ENCODE measurements at places on chromosomes 1 and 21.

GRCh38 chr1:151822404-151822803, 9.2 kb downstream of the RORC start:
- DNase-seq = no peak

DNA sequence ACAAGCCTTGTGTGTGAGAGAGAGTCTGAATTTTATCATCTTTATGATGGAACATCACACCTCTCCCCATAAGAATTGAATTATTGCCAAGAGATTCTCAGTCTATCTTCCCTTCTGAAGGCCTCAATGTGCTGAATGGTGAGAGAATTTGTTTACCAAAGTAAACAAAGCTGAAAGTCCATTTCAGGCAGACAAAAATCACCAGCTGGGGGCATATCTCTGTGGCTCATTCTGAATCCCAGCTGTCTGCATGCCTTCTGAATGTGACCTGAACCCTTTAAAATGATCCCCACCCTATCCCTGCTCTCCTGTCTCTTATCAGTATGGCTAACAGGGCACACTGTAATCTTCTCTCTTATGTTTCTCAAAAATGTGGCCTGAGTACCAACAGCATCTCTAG, 99.1 kb upstream of the CAMK1G start:
- no peak for DNase-seq

- DNase-seq = no peak
These were observed 66.4 kb downstream of the IGSF21 start for GRCh38 chr1:18174037-18174436.

DNA sequence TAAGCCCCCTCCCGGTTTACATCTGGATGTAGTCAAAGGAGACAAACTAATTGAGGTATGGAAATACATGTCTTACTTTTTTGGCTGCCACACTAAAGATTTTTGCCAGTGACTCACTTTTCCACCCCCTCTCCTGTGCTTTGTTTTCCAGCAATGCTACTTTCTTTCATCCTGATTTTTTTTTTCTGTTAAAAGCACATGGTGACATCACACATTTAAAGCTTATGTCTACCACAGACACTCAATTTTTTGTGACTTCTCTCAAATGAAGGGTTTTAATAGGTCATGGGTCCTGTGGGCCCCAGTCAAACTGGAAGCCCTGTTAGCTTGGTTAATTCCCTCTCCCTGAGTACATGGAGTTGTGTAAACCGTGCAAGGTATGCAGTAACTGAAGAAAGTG, 2.2 kb downstream of the PPP1R8 start:
- peak; percentile 54 for DNase-seq

DNA sequence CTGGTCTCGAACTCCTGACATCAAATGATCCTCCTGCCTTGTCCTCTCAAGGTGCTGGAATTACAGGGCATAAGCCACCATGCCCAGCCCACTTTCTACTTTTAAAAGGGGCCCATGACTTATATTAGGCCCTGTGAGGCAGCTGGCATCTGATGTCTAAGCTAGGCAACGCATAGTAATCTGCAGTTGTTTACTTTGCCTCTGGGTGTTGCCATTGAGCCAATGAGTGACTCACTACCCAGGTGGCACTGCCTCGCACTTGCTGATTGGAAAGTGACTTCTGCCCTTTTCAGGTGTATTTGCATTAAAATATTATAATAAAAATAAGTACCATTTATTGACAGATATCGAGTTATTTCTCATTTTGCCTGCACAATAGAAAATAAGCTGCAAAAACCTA, 84.9 kb downstream of the KIF14 start:
- peak; percentile 30 for DNase-seq

- DNase-seq = peak; percentile 36
These were observed 226.5 kb downstream of the SMYD3 start for GRCh38 chr1:246280551-246280950.

Data from endothelial cell of umbilical vein (primary cell).